SK-MEL-5 (cell line): ENCODE measurements at places on chromosomes 3 and 15. TPM values are rescaled to one million over a fixed set of nuclear protein-coding genes. Genes with fewer than 3 reads are reported as not detected.

The MME gene
- 15.1 and 19.5 TPM in 2 replicates for total RNA-seq

The STX19 gene
- total RNA-seq, result not detected in 2 replicates

The ATP2B2 gene
- total RNA-seq, result not detected in 2 replicates

DNA sequence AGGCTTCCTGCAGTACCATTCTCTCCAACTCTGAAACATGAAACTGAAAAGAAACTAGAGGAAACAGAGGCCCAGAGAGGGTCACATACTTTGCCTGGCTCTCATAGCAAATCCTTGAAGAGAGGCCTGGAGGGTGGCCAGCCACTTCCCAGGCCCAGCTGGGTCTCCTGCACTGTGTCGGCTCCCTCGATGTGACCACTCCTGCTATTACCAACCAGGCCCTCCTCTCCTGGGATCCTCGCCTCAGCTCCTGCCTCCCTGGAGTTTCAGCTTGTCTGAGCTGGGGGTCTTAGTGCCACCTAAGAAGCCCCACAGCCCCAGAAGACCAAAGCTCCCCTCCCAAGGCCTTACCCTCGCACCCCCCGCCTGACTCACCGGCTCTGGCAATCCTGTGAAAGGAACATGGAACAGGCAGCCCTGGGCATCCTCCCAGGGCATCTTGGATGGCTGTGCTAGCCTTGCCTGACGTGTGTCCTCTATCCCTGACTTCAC, 4.6 kb downstream of the LOXL1 start:
- no peak for DNase-seq

- no peak for DNase-seq
These were observed 285.8 kb downstream of the DIPK2A start for GRCh38 chr3:144257381-144257780.

GRCh38 chr3:83457551-83457950, 1501.2 kb upstream of the CADM2 start:
- DNase-seq, result no peak

- DNase-seq, result peak; percentile 74
These were observed 674 bp downstream of the MSL2 start for GRCh38 chr3:136195258-136196063.

GRCh38 chr3:32432711-32433530, 41.3 kb downstream of the CMTM7 start:
- DNase-seq, result no peak

DNA sequence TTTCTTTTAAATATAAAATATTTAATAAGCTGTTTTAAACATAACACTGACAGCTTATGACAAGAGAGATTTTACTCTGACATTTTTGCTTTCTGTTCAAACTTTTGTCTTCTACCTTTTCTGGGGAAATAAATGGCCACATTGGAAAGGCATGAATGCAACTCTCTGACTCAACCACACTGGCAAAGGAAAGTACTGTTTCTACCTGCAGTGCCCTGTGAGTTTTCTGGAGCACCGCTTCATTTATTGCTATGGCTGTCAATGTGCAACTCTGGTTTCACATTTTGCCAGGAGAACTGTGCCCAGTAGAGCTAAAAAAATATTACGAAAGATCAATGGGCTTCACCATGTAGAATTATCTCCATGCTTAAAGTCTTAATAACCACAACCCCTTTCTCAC, 15.1 kb downstream of the PDZRN3 start:
- no peak for DNase-seq
